ENCODE measurements at places on chromosomes 7 and 10.

DNA sequence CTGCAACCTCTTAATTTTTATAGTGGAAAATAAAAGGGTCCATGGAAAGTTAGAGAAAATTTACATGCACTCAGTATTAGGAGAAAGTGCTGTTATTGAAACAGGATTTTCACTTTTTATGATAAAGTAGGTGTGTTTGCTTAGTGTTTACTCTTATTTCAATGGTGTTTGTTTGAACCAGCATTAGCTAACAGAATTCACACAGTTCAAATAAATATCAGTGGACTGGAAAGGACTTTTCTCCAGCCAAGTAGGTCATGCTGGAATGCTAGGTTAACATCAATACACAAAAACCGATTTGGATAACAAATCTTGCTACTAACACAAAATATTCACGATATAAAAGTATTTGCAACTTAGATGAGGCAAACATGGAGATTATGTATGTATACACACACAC, 49.4 kb upstream of the BET1 start:
- no peak for DNase-seq

DNA sequence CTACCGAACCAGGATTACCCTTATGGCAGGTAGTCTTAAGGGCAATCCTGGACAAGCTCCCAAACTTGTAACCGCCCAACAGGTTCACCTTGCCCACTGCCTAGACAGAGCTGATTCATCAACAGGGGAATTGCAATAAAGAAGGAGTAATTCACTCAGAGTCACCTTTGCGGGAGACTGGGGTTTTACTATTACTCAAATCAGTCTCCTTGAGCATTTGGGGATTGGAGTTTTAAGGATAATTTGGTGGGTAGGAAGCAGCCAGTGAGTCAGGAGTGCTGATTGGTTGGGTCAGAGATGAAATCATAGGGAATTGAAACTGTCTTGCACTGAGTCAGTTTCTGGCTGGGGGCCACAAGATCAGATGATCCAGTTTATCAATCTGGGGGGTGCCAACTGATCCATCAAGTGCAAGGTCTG, 25.3 kb downstream of the HK1 start:
- DNase-seq, result no peak

DNA sequence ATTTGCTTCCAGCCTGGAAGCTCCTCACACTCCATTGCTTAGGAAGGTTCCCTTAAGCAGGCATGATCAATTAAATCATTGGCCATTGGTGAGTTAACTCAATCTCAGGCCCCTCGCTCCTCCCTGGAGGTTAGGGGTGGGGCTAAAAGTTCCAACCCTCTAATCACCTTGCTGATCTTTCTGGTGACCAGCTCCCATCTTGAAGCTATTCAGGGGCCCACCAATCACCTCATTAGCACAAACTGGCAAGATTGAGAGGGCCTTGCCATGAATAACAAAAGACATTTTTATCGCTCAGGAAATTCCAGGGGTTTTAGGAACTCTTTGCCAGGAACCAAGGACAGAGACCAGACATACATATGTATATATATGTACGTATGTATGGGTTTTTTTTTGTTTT, 58.4 kb downstream of the AGK start:
- DNase-seq, result no peak

DNA sequence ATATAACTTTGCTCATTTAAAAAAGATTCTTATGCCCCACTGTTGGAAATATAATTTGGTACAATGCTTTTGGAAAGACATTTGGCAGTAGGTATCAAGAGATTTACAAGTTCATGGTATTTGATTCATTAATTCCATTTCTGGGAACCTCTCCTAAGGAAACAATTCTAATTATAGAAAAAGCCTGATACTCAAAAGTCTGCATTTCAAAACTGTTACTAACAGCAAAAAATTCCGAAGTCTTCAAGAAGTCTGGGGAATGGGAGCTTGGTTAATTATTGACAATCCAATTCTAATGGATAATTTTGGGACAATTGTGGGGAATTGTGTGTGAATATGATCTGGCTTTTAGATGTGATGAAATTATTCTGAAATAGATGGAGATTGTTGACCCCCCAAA, 59.6 kb downstream of the HDAC9 start:
- DNase-seq, result no peak

GRCh38 chr10:78359640-78360091, 326.0 kb downstream of the RPS24 start:
- DNase-seq, result no peak

Measured in mucosa of descending colon (tissue), 3 donors.